Spinal cord (tissue), 10 donors: ENCODE measurements at places on chromosomes 13 and 19.
A peak's percentile ranks its signal among the peaks of the same experiment; 100 is the strongest.

DNA sequence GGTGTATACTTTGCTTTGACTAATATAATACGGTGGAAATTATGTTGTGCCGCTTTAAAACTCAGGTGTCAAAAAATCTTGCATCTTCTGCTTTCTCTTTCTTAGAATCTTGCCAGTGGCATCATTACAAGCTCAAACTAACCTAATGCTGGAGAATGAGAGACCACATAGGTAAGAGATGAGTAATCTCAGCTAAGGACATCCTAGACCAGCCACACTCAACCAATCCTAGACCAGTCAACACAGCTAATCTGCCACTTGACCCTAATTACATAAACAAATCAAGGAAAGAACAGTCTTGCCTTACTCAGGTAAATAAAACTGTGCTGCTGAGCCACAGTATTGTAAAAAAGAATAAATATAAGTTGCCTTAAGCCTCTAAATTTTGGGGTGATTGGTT is 1323.9 kb upstream of the SPRY2 start:
- no peak for DNase-seq

- DNase-seq = no peak
These were observed 501.5 kb downstream of the DCT start for GRCh38 chr13:93977986-93978385.

- no peak for DNase-seq
These were observed 4.3 kb downstream of the KLF2 start for GRCh38 chr19:16328824-16329482.

DNA sequence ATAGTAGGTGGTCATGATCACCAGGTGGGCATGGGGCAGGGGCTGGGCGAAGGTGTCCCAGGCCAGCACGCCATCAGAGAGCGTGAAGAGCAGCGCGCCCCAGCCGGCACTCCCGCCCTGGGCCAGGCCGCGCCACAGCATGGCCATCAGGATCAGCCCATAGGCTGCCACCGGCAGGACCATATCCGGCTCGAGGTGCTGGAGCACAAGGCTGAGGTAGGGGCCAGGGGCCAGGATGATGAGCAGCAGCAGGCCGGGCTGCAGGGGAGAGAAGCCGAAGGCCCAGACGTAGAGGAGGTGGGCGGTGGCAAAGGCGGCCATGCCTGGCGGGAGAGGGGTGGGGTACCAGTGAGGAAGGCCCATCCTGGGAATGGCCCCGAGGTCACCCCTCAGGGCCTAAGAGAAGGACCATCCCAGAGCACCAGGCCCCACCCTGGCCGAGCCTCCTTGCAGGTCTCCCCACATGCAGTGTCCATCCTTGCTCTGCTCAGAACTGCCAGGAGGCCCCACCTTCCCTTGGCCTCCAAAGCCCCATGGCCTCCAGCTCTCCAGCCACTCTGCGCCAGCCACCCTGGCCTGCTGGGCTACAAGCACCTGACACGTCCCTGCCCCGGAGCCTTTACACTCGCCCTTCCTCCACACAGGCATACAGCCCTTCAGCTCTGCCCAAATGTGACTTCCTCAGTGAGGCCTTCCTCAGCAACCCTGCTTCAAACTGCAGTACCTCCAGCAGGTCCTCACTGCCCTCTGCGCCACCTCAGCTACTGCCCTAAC is 1.1 kb downstream of the TMEM86B start:
- no peak for DNase-seq

DNA sequence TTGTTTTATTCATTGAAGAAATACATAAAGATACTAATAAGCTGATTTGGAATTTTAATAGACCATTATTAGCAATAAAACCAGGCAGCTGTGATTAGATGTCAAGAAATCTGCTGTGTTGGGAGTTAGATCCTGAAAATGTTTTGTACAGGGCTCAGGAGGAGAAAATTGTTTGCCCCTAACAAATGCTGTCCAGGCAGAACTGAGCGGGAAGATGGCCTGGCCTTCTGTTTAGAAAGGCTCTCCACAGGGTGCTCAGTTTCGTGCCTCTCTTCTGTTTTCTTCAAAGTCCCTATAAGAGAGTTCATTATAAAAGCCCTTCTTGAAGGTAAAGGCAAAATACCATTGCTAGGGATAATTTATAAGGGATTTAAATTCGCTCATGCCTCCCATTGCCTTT is 64.1 kb downstream of the ERCC5 start:
- peak; percentile 59 for DNase-seq

DNA sequence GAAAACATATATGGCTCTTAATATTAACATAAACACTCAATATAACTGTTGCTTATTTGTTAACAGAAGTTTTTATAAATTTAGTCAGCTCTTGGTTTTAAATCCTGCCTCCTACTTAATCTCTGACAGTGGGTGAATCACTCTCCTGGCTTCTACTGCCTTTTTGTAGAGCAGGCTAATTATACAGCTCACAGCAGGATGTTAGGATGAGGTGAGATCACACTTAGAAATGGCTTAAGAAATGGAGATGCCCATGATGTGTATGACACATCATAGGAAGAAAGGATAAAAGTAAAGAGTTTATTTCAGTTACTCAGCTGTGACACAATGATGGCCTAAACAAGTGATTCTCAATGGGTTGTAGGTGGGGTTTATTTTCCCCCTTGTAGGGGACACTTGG is 345.6 kb downstream of the SPRY2 start:
- DNase-seq = no peak

- peak; percentile 79 for DNase-seq
These were observed 133.3 kb downstream of the LHFPL6 start for GRCh38 chr13:39469676-39470075.

- DNase-seq = no peak
These were observed 66.7 kb downstream of the ATP11A start for GRCh38 chr13:112756511-112756966.

- DNase-seq = no peak
These were observed 90.5 kb upstream of the ANKRD10 start for GRCh38 chr13:111005364-111005763.

DNA sequence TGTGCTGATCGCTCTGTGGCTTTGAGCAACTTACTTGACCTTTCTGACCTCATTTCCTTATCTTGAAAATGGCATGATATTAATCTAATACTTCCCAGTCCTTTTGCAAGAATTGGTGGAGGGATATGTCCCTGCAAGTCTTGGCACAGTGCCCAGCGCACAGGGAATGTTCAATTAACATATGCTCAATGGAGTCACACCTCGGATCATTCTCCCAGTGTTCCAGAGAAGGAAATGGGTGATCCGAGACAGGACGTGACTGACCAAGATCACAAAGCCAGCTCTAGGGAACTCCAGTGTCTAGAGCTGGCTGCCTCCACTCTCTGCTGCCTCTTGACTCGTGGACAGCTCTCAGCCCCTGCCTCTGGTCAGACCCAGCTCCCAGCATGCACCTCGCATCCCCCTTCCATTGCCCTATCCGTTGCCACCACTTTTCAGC is 3.6 kb downstream of the CDC42EP5 start:
- DNase-seq = no peak

DNA sequence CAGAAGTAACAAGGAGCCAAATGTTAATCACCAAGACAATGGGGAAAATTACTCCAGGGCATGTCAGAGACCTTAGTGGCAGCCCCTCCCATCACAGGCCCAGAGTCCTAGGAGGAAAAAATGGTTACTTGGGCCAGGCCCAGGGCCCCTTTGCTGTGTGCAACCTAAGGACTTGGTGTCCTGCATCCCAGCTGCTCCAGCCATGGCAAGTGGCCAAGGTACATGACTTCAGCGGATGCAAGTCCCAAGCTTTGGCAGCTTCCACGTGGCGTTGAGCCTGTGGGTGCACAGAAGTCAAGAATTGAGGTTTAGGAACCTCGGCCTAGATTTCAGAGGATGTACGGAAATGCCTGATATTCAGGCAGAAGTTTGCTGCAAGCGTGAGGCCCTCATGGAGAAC is 46.7 kb downstream of the OR10H4 start:
- DNase-seq = no peak

DNA sequence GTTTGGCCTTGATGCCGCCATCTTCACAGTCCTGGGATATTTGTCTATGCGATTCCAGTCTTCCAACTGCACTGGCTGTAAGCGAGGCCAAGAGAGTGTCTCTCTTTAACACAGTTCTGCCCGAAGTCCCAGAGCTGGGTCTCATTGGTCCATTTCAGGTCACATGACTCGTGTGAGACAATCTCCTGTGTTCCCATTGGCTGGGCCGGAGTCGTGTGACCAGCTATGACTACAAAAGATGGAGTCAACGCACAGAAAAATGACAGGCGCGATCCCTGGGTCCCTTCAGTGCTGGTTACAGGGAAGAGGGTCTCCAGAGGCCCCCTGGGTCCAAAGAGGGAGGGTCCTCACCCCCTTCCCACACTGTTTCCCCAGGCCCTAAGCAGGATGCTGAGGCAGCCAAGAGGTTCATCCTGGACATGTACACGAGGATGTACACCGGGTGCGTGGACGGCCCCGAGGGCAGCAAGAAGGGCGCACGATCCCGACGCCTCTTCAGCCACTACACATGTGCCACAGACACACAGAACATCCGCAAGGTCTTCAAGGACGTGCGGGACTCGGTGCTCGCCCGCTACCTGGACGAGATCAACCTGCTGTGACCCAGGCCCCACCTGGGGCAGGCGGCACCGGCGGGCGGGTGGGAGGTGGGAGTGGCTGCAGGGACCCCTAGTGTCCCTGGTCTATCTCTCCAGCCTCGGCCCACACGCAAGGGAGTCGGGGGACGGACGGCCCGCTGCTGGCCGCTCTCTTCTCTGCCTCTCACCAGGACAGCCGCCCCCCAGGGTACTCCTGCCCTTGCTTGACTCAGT is 15.9 kb upstream of the S1PR4 start:
- no peak for DNase-seq

DNA sequence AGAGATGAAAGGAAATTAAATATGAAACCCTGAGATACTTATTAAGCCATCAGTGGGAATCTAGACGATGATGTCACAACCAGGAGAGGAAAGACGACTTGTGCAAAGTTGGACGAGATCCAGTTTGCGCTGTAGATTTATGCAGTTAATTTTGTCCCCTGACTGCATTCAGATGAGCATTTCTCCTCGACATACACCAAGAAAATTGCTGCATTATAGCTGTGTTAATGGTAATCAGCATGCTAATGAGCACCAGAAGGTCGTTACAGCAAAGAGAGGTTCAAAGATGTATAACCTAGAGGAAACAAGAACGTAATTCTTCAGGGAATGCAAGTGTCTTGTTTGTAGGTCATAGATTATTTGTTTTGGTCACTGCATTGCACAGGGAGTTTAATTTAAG is 371.7 kb downstream of the RBM26 start:
- DNase-seq = peak; percentile 29

- no peak for DNase-seq
These were observed 125.0 kb downstream of the VWA8 start for GRCh38 chr13:41835871-41836270.

GRCh38 chr13:73428706-73429105 is 369.9 kb downstream of the KLF5 start:
- no peak for DNase-seq

DNA sequence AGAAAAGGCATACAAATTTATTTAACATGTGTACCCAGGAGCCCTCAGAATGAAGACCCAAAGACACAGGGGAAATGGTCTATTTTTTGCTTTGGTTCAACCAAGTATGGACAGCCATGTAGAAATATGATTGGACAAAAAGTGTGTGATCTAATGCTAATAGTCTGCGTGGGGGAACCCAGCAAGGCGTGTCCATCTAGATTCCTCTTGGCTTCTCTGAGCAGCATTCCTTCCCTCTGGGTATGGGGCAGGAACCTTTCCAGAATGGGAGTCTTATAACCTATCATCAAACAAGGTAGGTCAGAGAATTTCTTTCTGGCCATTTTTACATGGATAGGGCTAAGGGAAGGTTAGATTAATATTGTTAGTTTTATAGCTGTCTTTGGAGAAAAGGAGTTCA is 698.2 kb downstream of the FGF9 start:
- no peak for DNase-seq

DNA sequence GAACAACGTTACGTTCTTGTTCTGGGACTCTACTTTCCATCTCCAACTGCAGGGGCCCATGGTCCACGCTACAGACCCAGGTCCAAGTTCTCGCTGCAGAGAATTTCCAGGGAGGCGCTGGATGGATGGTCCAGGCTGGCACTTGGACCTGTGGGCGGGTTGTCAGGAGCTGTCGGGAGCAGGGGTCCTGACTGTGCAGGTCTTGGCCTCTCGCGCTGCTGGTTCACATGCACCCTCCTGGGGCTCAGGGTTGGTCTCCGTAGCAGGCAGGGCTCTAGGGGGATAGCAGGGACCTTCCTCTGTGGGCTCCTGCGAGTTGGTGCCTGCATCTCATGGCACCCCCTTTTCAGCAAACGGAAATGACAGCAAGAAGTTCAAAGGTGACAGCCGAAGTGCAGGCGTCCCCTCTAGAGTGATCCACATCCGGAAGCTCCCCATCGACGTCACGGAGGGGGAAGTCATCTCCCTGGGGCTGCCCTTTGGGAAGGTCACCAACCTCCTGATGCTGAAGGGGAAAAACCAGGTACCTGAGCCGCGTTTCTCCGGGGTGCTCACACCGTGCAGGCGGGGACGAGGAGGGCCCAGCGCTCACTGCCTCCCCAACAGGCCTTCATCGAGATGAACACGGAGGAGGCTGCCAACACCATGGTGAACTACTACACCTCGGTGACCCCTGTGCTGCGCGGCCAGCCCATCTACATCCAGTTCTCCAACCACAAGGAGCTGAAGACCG is 6.6 kb downstream of the PTBP1 start:
- DNase-seq = no peak

DNA sequence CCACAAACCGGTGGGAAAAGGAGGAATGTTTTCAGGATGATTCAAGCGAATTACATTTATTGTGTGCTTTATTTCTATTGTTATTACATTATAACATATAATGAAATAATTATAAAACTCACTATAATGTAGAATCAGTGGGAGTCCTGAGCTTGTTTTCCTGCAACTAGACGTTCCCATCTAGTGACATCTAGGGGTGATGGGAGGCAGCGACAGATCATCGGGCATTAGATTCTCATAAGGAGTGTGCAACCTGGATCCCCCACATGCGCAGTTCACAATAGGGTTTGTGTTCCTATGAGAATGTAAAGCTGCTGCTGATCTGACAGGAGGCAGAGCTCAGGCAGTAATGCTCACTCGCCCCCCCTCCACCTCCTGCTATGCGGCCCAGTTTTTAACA is 54.5 kb downstream of the SPTBN4 start:
- no peak for DNase-seq

- DNase-seq = no peak
These were observed 243.4 kb downstream of the NHLRC3 start for GRCh38 chr13:39281539-39282150.

GRCh38 chr19:16135430-16136127 is 7.9 kb upstream of the HSH2D start:
- DNase-seq = no peak

DNA sequence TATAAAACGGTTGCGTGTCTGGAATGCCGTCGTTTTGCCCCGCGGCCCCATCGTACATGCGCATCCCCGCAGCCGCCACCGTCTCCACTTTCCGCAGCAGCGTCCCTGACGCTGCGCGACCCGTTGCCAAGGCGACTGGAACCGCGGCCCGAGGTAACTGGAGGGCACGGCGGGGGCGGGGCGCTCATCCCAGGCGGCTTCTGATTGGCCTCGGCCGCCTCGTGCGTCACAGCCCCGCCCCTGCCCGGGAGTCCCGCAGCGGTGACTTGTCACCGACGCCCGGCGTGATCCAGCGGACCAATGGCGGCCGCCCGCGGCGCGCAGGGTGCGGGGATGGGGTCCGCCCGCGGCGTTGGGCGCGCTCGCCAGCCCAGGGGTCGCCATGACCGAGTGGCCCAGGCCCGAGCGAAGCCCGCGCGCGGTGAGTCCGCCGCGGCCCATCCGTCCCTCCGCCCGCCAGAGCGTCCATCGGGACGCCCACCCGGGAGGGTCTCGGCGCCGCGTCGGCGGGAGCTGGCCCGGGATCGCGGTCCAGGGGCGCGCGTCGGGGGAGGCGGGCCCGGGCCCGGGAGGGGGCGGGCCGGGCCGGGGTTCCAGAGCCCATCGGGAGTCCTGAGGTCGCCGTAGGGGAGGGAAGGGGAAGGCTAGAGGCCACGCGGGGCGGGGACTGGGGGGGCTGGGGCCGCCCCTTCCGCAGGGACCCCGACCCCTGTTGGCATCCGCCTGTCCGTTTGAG is at the start of gene ZSCAN1:
Gene ZSCAN1, plus strand, starts transcription at position 285 of the 736 bp plus-strand sequence. CDS start 3,812 bp downstream, outside the sequence.
- DNase-seq = peak; percentile 99
